ENCODE measurements at places on chromosomes 2 and 18.

DNA sequence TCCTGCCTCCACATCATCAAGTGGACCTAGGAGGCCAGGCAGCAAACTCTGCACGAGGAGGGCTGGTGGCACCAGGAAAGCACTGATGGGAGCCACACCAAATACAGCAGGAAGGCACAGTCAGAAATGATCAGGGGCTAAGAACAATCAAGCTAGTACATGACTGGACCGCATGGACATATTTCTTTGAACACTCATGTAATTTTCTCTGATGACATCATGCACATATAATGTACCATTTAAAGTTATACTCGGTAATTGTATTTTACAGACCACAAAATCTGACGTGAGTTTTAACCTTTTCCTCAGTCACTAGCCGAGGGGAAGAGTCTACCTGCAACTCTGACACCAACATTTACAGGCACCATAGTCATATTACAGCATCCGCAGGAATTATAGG is 76.7 kb downstream of the XDH start:
- DNase-seq, result no peak

GRCh38 chr18:12315911-12316310 is 7.9 kb downstream of the TUBB6 start:
- DNase-seq, result no peak

GRCh38 chr2:240586919-240587800 is 626 bp downstream of the CAPN10 start:
- no peak for DNase-seq

DNA sequence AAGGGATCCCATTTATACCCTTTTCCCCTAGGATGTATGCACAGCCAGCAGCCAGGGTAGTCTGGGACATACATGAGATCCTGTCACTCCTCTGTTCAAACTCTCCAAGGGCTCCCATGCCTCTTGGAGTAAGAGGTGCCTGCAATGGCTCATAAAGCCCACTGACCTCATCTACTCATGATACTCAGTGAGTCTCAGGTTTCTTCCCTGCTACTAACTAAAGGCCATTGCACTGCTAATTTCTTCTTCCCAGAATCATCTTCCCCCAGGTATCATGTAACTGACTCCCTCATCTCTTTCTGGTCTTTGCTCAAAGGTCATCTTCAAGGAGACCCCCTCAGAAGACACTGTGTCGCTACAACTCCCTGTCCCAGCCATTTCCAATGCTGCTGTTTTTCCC is 68.2 kb downstream of the CCBE1 start:
- no peak for DNase-seq

DNA sequence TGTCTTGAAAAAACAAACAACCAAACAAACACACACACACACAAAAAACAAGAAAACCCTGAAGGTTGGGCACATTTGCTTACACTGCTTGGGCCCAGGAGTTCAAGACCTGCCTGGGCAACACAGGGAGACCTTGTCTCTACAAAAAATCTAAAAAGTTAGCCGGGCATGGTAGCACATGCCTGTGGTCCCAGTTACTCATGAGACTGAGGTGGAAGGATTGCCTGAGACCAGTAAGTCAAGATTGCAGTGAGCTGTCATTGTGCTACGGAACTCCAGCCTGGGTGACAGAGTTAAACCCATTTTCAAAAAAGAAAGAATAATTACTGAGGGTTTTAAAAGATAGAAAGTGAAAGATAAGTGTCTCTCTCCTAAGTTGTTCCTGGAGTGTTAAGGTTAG is 103.4 kb downstream of the MBD5 start:
- no peak for DNase-seq

DNA sequence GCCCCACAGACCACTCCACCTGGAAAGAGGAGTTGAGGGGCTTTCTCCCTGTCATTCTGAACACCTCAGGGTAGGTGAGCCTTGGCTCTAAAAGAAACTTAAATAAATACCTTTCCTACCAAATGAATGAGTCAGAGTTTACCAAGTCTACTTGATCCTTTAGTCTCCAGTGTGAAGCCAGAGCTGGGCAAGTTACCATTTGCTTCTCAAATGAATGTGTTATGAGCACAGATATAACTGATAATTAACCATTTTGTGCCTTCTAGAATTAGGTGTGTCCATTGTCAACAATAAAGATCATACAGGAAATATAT is 347.7 kb downstream of the KIAA1328 start:
- no peak for DNase-seq

DNA sequence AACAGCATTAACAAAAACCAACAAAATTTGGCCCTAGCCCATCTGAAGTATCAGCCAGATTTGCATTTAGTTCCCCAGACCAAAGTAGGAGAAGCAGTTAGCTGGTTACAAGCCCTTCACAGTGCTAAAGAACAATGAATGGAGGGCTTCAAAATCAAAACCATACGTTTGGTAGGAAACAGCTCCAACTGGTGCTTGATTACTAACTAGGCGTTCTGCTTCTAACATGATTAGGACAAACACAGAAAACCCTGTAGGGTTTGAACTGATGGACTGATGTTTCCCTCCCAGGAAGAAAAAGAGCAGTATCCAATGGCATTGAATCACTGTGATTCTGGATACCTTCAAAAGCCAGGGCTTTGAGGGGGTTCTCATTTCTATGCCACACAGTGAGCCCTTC is 20.5 kb upstream of the STAT4 start:
- no peak for DNase-seq
